ENCODE measurements at places on chromosomes 16 and 17.
A peak's percentile ranks its signal among the peaks of the same experiment; 100 is the strongest.

GRCh38 chr16:59740858-59741257 is 1006.7 kb upstream of the GOT2 start:
- DNase-seq = no peak

DNA sequence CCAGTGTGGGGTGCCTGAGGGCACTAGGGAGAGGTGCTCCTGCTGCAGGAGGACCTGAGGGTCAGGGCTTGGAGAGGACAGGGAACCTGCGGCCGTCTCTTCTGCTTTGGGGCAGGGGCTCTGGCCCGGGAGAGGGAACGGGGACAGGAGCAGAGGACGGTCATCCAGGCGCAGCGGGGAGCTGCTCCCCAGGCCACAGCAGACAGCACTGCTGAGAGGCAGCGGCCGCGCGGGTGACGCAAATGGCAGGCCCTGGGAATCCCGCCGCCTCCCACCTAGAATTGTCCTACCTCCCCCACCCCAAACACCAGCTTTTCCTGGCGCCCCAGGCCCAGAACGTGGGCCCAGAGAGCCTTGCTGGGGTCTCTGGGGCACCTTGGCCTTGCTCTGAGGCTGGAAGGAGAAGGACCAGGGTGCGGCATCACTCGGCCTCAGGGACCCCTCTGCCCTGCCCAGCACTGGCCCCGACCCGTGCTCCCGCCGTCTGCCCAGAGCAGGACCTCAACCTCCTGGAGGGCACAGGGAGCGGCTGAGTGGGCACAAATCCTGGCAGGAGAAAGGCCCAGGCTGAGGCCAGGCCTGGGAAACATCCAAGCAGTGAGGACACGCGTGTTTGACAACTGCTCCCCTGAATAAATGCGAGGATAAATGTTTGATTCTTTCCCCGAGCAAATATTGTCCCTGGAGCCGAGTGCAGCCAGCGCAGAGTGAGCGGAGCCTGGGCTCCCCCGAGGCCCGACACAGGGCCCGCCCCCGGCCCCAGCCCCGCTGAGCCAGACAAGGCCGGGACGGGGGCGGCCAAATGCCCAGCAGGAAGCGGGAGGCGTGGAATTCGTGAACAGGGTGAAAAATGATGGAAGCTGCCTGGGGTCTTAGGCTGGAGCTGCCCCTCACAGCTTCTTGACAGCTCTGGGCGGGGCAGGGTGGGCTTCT is 8.5 kb downstream of the SSTR5 start:
- no peak for DNase-seq

DNA sequence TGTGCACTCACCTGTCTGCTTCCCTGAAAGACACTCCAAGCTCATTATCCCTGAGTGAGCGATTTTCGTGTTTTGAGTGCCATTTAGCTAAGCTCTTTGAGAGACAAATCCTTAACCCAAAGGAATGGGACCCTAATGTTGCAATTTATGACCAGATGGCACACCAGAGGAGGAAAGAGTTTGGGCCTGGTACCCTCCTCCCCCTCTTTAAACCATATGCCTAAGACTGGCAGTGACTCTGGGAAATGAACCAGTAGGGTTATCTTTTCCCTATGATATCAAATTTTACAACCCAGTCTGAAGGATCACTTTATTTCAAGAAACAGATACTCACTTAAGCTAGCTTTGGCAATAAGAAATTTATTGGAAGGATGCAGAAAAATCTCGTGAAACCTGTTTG is 550.4 kb downstream of the TOX3 start:
- no peak for DNase-seq

GRCh38 chr17:40615068-40615840 is 32.4 kb downstream of the SMARCE1 start:
- peak; percentile 39 for DNase-seq

GRCh38 chr16:83713597-83713996 is 94.2 kb upstream of the HSBP1 start:
- DNase-seq = no peak

DNA sequence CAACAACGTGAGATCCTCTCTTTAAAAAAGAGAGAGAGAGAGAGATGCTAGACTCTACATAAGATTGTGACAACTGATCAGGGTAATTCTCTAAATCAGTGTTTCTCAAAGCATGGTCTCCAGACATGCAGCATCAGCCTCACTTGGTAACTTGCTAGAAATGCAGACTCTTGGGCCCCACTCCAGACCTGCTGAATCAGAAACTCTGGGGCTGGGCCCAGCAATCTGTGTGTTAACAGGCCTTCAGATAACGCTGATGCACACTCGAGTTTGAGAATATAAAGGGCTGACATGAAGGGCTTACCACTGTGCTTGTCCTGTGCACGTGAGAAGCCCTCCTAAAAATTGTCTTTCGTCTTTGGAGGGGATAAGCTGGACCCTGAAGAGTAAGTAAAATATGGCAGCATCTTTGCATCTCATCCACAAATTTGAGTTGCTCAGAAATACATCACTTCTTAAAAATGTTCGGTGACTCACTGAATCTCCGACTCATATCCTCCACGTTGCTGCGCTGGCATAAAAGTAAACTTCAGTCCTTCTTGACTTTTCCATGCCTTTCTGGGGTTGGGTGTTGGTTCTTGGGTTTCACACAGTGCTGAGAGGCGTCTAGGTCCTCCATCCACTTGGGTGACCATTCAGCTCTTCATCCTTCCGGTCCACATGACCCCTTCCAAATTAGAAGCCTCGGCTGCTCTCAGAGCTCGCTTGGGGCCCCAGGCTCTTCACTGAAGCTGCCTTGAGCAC is 26.1 kb upstream of the KDM8 start:
- DNase-seq = peak; percentile 71

- DNase-seq = no peak
Observed at GRCh38 chr17:17236295-17237025, 508 bp downstream of the FLCN start.

GRCh38 chr17:38604479-38605403 is 1.0 kb downstream of the SRCIN1 start:
- no peak for DNase-seq

DNA sequence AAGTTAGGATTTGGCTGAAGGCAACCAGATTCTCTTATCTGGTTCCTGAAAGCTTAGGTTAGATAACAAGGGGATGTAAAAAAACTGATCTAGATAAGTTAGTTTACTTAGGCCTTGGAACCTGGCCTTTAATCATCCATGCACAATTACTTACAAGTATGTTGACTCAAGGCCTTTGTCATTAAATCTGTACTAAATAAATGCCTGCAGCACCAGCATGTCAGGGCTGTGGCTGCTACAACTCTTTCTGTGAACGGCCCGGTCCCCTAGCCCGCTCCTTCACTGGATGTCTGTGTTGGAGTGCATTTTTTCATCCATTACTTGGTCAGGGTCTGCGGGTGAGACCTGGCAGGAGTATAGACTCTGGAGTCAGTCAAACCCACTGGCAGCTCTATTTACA is 48.4 kb upstream of the ALDH3A1 start:
- DNase-seq = no peak

DNA sequence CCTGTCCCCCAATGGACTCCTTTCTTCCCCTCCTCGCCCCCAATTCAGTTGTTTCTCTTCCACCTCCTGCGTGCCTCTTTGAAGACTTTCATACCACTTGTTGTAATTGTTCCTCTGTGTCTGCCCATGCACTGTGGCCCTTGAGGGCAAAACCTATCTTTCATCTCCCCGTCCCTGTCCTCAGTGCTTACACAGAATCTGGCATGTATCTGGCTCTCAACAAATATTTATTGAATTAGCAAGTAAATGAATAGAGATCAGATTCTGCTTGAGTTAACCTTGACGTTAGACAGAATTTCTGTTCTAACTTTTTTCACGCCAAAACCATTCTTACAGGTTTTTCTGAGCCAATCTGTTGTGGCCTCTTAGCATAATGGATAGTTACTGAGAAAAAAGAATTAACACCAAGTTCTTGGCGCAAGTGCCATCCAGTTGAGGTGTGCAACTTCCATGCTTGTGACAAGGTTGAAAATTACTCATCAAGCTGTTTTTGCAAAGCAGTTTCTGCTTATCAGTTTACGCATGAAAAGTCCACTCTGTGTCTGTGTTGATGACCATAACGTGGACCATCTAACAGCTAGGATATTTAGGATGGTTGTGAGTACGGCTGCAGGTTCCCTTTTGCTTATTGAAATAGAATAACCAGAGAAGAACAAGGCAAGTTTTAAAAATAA is 215.1 kb downstream of the PRKCA start:
- no peak for DNase-seq

GRCh38 chr17:57441270-57441600 is 184.9 kb downstream of the MSI2 start:
- DNase-seq = no peak

- peak; percentile 56 for DNase-seq
Observed at GRCh38 chr17:36602924-36603384, 1.6 kb downstream of the MRM1 start.

DNA sequence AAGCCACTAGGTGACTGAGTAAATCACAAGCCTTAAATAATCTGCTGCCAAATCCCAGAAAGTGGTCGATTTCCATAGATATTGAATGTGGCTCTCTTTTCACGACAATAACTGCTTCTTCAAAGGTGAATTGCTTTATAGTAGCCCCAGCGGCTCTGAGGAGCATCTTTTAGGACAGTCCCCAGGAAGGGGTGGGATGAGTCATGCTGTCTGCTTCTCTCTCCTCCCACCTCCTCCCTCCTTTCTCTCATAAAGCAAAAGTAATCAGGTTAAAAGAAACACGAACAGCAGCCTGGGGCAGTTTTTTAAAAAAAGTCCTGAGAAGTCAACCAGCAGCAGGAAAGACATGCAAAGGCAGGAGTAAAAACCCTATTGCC is 1.8 kb downstream of the KIAA0513 start:
- DNase-seq = peak; percentile 37

DNA sequence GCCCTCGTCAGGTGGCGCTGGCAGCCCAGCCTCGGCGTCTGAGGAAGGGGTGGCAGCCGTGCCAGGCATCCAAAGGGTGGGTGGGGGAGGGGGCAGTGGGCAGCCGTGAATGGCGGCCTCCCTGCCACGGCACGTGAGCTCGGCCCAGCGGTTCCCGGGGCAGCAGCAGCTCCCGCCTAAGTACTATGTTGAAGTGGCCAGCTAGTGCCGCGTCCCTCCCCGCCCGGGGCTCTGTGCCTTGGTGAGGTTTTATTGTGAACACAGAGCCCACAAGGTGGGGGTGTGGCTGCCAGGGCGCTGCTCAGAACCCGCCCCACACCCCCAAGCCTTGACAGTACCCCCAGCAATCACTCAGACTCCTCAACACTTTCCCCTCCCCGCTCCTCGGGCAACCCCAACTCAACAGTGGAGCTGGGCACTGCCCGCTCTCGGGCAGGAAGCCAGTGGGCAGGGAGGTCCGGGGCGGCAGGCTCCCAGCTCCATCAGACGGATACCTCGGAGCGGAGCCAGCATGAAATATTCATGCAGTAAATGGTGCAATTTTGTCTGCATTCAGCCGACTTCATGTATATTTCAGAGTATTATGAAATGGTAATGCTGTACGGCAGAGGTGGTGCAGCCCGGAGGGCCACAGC is 80.4 kb downstream of the ENGASE start:
- no peak for DNase-seq

DNA sequence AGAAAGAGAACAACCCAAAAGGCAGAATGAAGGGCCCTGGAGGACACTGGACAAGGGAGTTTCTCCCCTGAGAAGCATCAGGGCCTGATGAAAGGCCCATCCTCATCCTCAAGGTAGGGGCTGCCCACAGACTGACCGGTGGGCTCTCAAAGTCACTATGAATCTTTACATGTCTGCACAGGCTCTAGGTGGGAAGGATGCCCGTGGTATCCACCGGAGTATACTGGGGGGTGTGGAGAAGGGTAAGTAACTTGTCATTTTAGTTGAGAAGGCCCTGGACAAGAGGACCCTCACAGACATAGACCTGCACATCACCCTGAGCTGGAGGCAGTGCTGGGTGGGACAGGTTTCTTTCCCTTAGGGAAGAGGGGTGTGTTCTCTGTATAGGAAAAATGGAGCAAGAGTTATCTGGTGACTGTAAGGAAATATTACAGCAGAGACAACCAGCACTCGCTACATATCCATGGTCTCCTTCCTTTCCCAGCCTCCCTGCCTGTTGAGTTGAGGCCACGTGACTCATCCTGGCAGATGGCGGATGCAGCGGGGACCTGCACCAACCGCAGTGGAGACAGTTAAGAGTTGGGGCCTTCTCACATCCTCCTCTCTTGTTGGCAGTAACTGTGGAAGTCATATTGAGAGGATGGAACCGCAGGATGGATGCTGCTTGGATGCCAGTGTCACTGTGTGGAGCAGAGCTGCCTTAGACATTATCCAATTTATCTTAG is 45.6 kb upstream of the KCNJ12 start:
- DNase-seq = no peak

DNA sequence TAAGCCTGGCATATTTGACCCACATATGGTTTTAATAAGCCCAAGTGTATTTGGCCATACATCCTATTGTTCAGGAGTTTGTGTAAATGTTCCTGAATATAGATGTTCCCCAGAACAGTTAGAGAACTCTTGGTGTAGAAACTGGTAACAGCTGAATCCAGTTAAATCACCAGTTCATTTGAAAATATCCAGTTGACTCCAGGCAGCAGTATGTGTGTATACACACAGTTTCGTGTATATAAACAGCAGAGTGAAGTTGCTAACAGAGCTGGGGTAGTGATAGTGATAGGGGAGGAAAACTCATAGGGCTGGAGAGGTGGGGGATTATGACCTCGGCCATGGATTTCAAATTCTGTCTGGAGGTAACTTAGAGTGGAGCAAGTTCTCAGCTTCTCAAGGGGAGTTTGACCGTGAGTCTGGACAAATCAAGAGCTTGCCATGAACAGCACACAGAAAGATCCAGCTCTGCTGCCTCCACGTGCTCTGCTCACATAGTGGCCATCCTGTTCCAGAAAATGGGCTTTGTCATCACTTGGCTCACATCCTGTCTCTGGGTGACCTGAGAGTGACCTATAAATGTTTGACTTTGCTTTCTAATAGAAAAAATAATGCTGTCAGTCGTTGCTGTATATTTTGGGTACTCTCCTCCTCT is 30.6 kb upstream of the MMD start:
- DNase-seq = peak; percentile 59

- DNase-seq = no peak
Observed at GRCh38 chr16:89815639-89816348, 653 bp downstream of the FANCA start.

DNA sequence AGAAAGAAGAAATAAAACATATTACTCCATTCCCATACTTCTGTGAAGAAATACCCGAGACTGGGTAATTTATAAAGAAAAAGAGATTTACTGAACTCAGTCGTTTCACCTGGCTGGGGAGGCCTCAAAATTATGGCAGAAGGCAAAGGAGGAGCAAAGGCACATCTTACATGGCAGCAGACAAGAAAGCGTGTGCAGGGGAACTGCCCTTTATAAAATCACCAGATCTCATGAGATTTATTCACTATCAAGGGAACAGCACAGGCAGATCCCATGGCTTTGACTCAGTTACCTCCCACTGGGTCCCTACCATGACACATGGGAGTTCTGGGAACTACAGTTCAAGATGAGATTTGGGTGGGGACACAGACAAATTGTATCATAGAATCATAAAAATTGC is 365.4 kb downstream of the WWOX start:
- no peak for DNase-seq

Measured in amniotic epithelial cell (primary cell).